ENCODE measurements at places on chromosomes 3 and 15. TPM values are rescaled to one million over a fixed set of nuclear protein-coding genes. Genes with fewer than 3 reads are reported as not detected.

DNA sequence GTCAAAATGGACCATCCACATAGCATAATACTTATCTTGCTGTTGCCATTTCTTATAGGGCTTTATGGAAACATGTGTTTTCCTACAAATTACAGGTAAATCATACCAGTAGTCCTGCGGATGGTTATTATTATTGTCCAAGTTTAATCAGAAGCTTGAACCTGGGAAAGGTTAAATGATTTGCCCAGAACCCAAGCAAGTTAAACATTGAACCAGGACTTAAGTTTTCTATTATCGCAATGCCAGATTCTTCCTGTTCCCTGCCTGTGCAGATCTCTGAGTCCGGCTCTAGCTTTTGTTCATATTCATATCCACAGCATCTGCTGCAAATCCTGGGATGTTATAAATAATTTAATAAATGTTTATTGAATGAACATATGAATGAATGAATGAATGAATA lies 12.5 kb downstream of the LPP start:
- no peak for DNase-seq

GRCh38 chr3:161108840-161109239 lies 3.7 kb upstream of the B3GALNT1 start:
- DNase-seq = no peak

Gene DNASE1L3
- 0.82 TPM for total RNA-seq

Gene LRRIQ4
- total RNA-seq = not detected

GRCh38 chr3:120350401-120350941 lies 1.3 kb upstream of the LRRC58 start:
- DNase-seq = peak; percentile 67
